ENCODE measurements at places on chromosomes 12 and 14.

GRCh38 chr14:47543459-47543858 is 131.9 kb downstream of the MDGA2 start:
- DNase-seq: no peak

DNA sequence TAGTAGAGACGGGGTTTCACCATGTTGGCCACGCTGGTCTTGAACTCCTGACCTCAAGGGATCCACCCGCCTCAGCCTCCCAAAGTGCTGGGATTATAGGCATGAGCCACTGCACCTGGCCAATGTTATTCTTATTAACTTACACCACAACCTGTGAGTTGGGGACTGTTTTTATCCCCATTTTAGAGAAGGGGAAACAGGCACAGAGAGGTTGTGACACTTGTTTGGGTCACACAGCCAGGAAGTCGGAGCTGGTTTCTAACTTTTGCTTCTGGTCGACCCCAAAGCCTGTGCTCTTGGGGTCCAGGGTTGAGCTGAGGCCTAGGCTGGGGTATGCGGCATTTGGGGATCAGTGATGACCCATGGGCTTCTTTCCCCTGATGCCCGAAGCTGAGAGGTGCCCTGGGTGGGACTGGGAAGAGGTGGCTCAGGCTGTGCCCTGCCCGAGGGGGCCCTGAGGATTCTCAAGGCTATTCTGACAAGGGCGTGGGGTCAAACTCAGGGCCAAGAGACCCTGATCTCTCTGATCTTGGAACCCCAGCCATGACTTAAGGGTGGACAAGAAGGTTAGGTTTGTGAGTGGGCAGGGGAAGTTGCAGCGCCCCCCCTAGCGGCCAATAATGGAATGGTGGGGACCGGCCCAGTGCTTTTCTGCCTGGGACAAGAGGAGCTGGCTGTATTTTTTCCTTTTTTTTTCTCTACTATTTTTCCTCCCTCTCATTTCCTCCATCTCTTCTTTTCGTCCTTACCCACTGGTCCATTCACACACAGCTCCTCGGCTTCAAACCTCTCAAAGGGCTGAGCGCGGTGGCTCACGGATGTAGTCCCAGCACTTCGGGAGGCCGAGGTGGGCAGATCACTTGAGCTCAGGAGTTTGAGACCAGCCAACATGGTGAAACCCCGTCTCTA is 3.0 kb downstream of the SDSL start:
- DNase-seq: peak; percentile 68

DNA sequence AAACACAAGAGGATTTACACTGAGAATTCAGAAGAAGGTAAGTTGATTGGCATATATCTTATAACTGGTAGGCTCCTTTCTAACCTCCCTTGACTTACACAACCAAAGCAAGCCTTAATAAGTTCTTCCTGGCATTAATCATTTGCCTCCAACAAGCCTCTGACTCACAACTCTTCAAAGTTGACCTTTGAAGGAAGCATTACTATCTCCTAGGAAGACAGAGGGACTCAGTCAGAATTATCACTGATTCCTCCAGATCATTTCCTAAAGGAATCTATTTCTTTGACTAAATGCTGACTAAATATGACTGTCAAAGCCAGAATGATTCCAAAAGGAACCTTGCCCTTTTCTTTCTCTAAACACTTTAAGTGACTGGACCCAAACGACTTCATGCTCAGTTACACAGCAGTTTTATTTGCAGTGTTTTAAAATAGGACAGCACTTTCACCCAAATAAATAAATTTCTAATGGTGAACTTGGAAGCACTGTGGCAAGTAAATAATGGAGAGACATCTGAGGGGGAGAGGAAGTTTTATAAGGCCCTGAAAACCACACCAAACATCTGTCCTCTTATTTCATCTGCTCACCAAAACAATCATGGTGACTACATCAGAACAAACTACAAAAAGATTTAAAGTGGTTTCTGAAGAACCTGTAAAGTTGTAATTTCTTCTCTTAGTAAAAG is 128.2 kb downstream of the KLHL28 start:
- no peak for DNase-seq

DNA sequence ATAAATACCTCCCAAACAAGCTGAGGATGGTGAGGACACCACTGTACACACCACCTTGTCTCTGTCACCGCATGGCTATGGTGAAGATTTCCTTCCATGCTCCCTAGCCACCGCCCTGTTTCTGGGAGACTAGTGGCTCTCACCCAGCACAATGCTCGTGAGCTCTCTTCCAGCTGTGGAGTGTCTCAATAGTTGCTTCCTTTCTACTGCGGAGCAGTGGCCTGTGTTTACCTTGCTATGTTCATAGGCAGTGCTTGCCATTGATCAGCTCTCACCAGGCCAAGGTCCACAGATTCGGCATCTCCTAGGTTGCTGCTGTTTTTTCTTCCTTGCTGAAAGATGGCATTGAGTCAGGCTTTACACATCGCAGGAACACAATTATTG is 313.6 kb upstream of the RTL1 start:
- DNase-seq: no peak

DNA sequence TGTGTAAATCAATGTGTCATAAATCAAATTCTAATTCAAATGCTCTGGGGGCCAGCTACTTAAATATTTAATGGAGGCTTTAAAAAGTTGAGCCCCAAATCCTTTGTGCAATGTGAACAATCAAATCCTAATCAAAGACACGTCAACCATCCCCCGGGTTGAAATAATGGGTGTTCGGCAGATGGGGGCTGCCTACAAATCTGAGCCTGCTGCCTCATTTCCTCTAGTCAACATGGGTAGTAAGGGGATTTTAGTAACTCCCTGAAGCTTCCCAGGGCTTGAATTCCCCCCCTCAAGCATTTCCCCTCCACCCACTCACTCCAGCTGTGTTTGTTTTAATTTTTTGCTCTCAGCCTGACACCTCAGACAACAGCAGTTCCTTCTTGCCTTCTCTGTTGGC is 37.8 kb downstream of the SRRM4 start:
- no peak for DNase-seq

- DNase-seq: no peak
Observed at GRCh38 chr12:96155781-96156180, 38.4 kb upstream of the ELK3 start.

DNA sequence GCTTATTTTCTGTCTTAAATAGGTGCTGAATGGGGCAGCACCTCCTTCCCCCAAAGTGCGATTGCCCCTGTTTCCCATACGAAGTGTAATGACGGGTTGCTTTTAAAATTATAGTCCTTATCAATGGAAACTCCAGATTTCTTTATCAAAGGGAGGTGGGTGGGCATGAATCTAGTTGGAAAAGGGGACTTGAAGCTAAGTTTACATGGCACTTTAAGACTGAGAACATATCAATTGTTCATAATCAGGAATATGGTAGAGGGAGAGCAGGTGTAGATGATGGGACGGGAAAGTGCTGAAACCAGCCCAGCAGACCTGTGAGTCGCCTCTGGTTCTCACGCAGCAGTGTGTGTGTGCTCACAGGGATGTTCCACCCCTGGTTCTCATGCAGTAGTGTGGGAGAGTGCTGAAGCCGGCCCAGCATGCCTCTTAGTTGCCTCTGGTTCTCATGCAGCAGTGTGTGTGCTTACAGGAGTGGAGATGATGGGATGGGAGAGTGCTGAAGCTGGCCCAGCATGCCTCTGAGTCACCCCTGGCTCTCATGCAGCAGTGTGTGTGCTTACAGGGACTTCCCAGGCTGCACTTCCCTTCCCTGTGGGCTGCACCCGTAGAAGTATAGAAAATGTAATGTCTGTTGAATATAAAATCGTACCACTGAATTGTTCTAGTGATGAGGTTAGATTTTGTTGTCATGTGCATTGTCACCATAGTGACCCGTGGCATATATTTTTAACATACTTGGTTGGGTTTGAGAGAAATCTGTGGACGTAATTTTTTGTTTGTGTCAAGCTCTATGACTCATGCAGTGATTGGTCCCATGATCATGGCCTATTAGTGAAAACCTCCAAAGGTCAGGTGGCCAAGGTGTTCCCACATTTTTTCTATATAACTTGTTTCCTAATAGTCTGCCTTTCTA is 51.6 kb downstream of the GPATCH2L start:
- no peak for DNase-seq

GRCh38 chr12:58914457-58914856 is 5.8 kb downstream of the LRIG3 start:
- DNase-seq: no peak

DNA sequence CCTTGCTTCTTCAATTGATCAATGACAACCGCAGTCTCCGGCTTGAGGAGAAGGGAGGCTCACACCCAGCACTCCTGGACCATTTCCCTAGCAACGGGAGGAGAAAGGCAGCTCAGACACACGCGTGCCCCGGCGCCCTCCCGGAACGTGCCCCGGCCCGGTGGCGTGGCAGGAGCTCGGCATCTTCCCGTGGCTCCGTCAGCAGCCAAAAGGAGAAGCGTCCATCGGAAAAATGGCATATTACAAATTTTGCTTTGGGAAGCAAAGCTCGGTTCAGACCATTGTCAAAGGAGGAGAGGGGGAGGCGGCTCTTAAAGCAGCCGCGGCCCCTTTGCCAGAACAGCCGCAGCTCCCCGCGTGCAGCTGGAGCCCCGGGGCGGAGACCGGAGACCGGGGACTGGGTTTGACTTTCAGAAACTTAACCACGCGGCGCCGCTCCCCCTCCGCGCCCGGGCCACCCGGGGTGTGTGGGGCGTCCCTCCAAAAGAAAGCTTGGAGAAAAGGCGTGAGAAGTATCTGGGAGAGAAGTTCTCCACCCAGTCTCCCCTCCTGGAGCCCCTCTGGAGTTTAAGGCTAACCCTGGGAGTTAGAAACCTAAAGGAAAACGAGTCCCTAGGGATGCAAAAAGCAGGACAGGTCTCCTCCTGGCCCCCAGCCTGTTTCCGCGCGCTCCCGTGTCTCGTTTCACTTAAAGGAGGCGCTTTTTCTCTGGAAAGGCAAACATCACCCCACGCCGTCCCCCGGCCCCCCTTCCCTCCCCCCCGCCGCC is 545 bp downstream of the PPFIA2 start:
- DNase-seq: peak; percentile 43

DNA sequence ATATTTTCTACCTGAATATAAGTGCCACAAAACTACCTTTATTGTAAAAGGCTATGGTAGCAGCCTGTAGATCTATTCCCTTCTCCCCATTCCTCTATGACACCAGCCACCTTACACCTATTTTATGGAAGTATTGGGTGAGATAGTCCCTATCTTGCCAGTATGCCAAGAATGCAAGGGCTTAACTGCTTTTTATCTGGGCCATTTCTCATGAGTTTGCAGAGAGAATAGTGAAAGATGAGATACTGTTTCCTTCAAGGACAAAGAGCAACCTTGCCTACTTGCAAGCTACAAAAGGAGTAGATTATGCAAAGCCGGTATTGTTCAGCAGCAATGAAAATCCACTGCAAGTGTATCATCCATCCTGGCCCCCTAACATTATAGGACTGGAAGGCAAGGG is 1775.6 kb upstream of the SEL1L start:
- no peak for DNase-seq

GRCh38 chr14:99915305-99916090 is 122.3 kb downstream of the EML1 start:
- DNase-seq: no peak

DNA sequence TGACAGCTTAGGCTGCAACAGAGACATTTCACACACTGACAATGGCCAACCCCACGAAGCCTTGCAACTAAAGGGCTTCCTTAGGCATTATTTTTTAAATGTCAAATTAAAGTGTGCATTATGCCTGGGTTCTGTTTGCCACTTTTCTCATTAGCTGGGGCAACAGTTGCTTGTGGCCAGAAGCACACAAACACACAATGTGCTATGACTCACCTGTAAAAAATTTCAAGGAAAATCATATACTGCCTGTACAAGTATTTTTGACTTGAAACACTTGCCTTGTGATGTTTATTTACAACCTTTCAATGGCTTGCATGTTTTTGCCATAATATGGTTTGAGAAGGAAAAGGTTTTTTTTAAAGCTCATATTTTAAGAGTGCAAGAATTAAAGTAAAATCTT is 1.9 kb downstream of the NTN4 start:
- DNase-seq: no peak
